ENCODE measurements at places on chromosomes 4 and X. TPM values are rescaled to one million over a fixed set of nuclear protein-coding genes. Genes with fewer than 3 reads are reported as not detected.

DNA sequence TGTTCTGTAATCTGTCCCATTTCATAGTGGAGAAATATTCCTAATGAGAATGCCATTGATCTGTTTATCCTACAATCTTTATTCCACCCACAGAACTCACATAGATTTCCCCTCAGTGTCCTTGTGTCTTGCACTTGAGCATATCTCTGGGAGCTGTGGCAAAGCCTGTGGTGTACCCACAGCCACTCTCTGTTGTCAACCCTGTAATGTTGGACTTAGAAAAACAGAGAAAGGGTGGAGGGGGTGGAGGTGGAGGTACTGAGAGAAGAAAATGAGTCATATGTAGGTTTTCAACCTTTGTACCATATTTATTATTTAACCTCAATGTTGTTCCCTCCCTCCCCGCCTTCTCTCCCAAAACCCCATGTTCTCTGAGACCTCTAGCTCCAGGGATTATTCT is 46.9 kb upstream of the TLL1 start:
- DNase-seq, result no peak

Gene CDKL5
- 6.1 TPM for total RNA-seq

DNA sequence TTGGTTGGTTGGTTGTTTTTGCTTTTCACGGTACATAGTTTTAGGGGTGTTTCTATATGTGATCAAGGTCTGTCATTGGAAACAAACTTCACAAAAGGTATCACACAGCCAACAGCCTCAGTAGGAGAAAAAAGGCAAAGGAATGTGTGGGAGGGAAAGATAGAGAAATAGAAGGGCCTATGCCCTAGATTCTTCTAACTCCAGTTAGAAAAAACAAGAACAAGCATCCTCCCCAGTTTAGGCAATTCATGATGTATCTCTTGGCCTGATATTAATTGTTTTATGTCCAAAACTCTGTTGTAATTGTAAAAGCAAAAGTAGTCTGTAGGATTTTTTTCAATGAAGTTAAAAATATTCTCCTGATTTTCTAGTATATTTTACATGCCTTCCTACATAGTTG is 192.4 kb upstream of the EDNRA start:
- no peak for DNase-seq

- no peak for DNase-seq
Measured at GRCh38 chr4:33626221-33626620, 2618.1 kb downstream of the ARAP2 start.

- DNase-seq, result no peak
Measured at GRCh38 chrX:77446908-77447652, at the start of gene FGF16. Gene FGF16 (plus strand): TSS chrX:77447389. CDS start chrX:77447675, 286 bp downstream.

DNA sequence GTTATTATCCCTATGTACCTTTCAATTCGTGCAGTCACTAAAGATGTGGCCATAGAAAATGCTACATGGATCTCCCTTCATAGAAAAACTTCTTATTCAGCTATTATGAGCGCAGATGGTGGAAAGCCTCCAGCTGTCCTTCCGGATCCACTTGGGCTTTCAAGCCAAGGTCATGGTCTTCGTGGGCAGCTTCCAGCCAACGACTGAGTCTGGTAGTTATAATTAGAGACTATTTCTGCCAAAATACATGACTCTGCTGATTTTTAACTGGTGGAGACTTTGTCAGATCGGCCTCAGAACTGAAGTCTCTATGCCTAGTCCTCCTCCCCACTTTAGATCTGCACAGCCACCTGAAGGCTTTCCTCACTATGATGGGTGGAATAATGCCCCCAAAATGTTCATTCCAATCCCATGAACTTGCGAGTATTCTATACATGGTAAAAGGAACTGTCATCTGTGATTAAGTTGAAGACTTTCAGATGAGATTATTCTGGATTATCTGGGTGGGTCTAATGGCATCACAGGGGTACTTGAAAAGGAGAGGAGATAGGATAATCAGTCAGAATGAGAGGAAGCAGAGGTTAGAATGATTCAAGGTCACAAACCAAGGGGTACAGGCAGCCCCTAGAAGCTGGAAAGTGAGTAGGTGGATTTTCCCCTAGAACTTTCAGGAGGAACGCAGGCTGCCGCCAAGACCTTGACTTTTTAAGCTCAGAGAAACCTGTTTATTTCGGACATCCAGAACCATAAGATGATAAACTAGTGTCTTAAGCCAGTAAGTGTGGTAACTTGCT is 171.1 kb upstream of the CXCL13 start:
- DNase-seq, result peak; percentile 34

DNA sequence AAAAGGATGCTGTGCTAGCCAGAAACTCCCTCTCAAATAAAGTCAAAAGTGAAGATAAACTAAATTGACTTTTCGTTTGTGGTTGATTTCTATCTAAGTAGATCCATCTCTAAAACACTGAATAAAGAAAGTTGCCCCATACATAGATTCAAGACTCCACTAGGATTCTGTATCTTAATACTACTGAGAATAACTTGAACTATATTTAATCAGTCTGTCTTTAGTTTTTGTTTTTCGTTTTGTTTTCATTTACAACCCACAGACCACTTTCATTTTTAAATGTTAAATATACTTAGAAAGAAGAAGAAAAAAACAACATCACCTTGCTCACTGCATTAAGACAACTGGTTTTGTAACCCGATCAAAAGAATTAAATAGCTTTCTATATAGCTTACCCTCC is 655.0 kb downstream of the RPA4 start:
- no peak for DNase-seq

Gene CPZ
- 2.7 TPM for total RNA-seq

DNA sequence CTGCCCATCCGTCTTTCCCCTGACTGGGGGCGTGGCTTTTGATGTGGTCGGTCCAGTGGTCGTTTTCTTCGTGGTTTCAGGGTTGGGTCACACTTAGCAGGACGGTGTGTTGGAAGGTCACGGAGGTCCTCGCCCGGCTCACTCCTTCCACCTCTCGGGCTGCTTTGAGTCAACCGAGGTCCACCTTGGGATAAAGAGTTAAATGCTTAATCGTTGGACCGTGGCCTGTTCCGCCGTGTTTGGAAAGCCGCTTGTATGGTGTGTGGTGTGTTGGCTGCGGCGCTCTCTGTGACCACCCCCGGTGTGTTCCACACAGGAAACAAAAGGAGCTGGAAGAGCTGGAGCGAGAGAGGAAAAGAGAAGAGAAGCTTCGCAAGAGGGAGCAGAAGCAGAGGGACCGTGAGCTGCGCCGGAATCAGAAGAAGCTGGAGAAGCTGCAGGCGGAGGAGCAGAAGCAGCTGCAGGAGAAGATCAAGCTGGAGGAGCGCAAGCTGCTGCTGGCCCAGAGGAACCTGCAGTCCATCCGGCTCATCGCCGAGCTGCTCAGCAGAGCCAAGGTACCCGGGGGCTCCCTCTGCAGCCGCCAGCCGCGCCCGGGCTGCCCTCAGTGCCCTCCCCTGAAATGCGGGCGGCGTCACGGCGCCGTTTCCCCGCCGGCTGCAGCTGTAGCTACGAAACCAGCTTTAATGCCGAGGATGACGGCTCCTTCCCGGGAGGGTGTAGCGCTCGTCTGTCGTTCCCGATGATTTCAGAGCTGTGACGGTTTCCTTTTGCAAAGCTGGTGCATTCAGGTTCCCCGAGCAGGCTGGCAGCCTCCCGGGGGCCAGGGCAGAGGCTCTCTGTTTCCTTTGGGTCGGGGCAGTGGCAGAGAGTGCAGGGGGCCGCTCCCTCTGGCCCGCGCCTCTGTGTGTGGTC is 7.7 kb downstream of the AKAP17A start:
- DNase-seq, result no peak

GRCh38 chr4:147430111-147430510 is 50.8 kb upstream of the EDNRA start:
- no peak for DNase-seq

DNA sequence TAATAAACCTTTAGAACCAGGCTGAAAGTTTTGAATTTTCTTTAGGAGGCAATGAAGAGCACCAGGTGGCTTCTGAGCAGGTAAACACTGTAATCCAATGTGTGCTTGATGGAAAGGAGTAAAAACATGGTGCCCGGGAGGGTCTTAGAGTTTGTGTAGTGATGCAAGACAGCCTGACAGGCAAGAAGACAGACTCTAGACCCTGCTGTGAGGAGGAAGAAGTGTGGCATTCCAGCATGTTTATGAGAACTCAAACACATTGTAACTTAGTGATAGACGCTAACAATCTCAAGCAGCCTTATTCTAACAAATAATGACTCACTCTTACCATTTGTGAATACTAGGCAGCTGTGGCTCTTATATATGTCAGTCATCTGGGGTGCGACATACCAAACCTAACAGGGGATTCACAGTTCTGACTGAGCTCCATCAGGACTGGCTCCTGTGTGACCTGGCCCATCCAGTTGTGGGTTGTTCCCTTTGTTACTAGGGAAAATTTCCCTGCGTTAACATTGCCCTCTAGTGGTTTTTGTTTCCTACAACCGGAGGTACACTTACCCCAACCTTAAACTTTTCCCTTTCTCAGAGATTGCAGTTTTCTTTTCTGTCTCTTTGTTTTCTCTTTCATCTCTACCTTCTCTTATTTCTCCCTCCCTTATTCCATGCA is 53.8 kb downstream of the VSIG4 start:
- peak; percentile 17 for DNase-seq

Gene KLHL8
- total RNA-seq, result 16.6 TPM

Gene SHROOM3
- total RNA-seq, result 32.4 TPM

Gene SHISA3
- 55.5 TPM for total RNA-seq

Gene RAB33A
- total RNA-seq, result not detected

GRCh38 chr4:42342459-42342858 is 54.8 kb upstream of the SHISA3 start:
- no peak for DNase-seq

DNA sequence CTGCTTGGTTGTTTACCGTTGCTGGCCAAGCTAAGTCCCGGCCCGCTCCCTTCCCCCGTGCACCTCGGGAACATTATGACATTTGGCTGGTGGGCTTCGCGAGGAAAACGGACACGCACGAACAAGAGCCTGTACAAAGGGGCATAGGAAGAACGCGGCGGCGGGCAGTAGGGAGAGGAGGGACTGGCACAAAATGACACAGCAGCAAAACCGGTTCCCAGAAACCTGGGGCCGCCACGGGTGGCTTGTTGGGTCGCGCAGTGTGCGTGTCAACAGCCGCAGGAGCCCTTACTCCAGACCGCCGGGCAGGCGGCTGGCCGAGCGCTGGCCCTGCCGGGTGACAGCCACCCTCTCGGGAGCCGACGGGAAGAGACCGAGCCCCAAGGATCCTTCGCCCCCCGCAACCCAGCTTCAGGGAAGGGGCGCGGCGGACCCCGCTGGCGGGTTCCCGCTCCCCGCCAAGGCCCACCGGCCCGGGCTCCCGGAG is 1.6 kb upstream of the LIN54 start:
- no peak for DNase-seq

GRCh38 chr4:155769090-155769489 is 10.3 kb downstream of the GUCY1B1 start:
- DNase-seq, result no peak

- no peak for DNase-seq
Measured at GRCh38 chrX:111047575-111047974, 48.4 kb upstream of the PAK3 start.

Gene ACE2
- total RNA-seq, result 0.78 TPM

Gene ADH1A
- total RNA-seq, result 2.6 TPM

Gene HHIP
- total RNA-seq, result 5.3 TPM

- DNase-seq, result no peak
Measured at GRCh38 chr4:28490669-28491068, 1630.0 kb downstream of the STIM2 start.

GRCh38 chr4:86582410-86582809 is 11.7 kb upstream of the PTPN13 start:
- DNase-seq, result no peak

DNA sequence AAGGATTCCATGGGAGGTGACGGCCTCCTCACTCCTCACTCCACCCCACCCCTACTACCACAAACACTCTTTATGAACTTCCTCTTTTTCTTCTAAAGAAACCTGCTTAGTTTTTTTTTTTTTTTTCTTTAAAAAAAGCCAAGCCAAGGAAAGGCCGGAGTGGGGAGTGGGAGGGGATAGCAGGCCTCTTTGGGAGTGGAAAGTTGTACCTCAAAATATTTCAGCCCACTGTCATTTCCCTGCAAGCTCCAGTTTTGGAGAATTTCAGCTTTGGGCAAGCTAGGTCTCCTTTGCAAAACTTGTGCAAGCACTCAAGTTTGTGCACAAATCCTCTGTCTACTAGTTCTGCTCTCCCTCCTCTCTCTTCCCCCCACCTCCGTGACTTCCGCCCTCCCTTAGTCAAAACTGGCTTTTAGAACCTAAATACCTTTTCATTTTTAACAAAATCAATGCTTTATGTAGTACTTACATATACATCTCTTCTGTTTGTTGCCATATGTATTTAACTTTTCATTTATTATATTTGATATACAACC is 512 bp upstream of the ANTXR2 start:
- DNase-seq, result no peak

DNA sequence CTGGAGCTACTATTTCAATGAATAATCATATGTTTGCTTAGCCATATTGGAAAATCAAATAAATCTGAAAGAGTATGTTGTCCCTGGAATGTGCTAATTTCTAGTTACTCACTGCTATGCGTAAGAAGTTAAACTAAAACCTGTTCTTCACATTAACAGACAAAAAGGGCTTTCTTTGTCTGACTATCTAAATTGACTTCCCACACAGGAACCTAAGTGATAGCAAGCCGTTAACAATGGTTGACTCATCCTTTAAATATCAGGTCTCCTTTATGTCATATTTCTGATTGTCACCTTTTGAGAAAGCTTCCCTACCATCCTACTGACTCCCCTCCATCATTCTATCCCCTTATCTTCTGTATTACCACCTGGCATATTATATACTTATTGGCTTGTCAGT is 81.4 kb downstream of the AMELX start:
- DNase-seq, result no peak

Gene NXF2
- total RNA-seq, result not detected

GRCh38 chrX:138775517-138775916 is 64.0 kb upstream of the FGF13 start:
- no peak for DNase-seq

DNA sequence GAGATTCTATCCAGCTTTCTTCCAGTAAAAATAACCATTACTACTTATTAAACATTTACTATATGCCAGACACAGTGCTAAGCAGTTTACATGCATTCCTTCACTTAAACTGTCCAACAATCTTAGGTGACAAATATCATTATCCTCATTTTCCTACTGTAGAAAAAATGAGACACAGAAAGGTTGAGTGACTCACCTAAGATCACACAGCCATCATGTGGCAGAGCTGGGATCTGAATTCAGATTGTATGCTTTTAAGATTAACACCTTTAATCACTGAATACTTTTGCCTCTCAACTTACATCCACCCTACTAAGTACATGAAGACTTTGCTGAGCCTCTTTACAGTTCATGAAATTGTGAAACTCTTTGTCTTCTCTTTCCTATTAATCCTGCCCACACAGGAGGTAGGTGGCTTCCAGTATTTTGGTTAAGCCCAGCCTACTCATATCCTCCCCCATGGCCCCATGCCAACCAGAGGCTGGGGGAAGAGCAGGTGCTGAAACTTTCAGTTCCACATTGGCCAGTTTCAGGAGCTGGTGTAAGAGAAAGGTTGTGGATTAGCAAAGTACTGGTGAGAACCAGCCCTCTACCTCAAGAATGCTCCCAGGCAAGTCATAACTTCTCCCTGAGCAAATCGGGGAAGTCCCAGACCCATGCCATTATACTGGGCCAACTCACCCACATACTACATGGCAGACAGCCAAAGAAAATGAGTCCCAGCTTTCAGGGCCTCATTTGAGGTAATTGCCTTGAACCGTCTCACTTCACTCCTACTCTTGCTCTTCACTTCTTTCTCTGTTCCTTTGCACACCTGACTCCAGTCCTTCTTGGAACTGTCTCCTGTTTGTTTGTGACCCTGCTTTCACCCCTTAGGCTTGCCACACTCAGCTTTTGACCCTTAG is 211.1 kb downstream of the GUCY2F start:
- DNase-seq, result no peak

Data from tibial nerve (tissue), 4 donors.